ENCODE measurements at places on chromosomes 13 and 19. TPM values are rescaled to one million over a fixed set of nuclear protein-coding genes. Genes with fewer than 3 reads are reported as not detected.

DNA sequence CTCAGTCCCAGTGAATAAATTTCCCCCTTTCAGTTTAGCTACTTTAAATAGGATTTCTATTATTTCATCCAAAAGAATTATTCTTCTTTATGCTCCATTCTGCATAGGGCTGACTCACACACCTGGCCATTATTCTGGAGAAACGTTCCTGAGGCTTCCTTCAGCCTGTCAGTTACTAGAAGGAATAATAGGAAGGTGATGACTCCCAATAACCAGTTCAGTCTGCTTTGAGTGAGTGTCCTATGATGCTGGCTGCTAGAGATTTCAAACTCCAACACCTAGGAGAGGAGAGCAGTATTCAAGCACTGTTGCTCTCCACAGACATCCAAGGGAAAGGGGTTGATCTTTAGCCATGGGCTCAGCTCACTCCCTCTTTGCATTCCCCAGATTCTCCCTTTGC, 117.8 kb downstream of the KCTD12 start:
- no peak overlapping the region for H3K4me3 ChIP-seq
- no peaks in the 10 kb centered on the region for H3K4me1 ChIP-seq
- no peak for DNase-seq
- no peaks in the 10 kb centered on the region for H3K36me3 ChIP-seq
- no peak overlapping the region for H3K27ac ChIP-seq

DNA sequence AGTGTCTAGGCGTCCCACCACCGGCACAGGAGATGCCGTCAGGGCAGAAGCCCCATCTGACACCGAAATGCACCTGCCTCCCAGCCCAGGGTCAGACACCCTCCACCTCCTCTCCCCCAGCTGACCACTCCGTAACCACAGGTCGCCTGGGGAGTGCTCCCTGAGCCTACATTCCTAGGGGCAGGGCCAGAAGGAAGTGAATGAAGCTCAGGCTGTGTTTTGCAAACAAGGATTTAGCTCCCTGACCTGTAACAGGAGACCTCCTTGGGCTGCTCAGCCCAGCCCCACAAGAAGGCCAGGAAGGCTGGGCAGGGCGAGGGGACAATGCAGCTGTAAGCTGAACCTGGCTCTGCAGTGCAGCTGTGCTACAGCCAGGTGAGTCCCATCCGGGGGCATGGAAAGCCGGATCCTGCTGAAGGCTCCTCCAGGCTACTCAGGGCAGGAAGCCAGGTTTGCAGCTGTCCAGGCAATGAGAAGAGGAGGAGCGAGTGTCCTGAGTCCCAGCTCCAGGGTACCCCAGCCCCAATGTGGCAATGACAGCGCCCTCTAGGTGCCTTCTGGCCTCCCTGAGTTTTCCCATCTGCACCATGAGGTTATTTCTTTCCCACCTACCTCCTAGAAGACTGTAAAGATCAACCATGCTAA, 42.1 kb downstream of the RHPN2 start:
- no peaks in the 10 kb centered on the region for H3K4me1 ChIP-seq
- no peaks in the 10 kb centered on the region for H3K27me3 ChIP-seq
- DNase-seq = no peak
- H3K27ac ChIP-seq = no peak overlapping the region

DNA sequence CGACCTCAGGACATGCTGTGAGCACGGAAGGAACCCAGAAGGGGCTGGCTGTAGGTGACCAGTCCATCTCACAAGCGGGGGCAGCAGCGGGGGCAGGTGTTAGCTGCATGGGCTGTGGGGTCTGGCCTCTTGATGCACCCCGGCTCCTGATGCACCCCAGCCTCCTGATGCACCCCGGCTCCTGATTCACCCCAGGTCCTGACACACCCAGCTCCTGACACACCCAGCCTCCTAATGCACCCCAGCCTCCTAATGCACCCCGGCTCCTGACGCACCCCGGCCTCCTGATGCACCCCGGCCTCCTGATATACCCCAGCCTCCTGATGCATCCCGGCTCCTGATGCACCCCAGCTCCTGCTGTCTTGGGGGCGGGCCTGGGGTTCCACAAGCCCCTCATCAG, 7.4 kb downstream of the LSM7 start:
- peaks cover 9% of the 10 kb centered on the region for H3K4me1 ChIP-seq
- H3K4me3 ChIP-seq = no peak overlapping the region
- H3K27me3 ChIP-seq = no peaks in the 10 kb centered on the region
- peaks cover 7% of the 10 kb centered on the region for H3K36me3 ChIP-seq
- H3K27ac ChIP-seq = no peak overlapping the region

DNA sequence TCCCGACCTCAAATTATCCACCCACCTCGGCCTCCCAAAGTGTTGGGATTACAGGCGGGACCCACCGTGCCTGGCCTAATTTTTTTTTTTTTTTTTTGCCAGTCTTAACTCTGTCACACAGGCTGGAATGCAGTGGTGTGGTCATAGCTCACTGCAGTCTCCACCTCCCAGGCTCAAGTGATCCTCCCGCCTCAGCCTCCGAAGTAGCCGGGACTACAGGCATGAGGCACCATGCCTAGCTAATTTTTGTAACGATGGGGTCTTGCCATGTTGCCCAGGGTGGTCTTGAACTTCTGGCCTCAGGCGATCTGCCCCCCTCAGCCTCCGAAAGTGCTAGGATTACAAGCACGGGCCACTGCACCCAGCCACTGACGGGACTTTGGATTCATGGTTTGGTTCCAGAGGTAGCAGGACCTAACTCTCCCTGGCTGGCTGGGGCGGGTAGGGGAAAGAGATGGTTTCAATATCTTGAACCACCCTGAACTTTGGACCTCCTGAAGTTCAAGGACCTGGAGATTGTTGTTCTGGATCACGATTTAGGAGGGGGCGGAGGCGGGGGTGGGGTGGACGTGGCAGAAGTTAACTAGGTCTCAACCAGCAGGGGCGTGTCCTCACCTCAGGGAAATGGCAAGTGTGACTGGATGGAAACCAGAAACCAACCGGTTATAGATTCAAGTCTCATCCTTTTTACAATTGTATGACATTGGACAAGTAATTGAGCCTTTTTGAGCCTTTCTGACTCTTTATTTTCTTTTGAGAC, 40.8 kb downstream of the IER2 start:
- no peak for DNase-seq
- H3K4me1 ChIP-seq = peaks cover 31% of the 10 kb centered on the region
- no peak overlapping the region for H3K4me3 ChIP-seq
- H3K27ac ChIP-seq = peak overlapping the region; percentile 32

- peaks cover 13% of the 10 kb centered on the region for H3K36me3 ChIP-seq
- H3K4me3 ChIP-seq = no peak overlapping the region
- no peaks in the 10 kb centered on the region for H3K27me3 ChIP-seq
- no peak overlapping the region for H3K27ac ChIP-seq
These were observed 92.6 kb downstream of the MIPEP start for GRCh38 chr13:23796551-23796950.

DNA sequence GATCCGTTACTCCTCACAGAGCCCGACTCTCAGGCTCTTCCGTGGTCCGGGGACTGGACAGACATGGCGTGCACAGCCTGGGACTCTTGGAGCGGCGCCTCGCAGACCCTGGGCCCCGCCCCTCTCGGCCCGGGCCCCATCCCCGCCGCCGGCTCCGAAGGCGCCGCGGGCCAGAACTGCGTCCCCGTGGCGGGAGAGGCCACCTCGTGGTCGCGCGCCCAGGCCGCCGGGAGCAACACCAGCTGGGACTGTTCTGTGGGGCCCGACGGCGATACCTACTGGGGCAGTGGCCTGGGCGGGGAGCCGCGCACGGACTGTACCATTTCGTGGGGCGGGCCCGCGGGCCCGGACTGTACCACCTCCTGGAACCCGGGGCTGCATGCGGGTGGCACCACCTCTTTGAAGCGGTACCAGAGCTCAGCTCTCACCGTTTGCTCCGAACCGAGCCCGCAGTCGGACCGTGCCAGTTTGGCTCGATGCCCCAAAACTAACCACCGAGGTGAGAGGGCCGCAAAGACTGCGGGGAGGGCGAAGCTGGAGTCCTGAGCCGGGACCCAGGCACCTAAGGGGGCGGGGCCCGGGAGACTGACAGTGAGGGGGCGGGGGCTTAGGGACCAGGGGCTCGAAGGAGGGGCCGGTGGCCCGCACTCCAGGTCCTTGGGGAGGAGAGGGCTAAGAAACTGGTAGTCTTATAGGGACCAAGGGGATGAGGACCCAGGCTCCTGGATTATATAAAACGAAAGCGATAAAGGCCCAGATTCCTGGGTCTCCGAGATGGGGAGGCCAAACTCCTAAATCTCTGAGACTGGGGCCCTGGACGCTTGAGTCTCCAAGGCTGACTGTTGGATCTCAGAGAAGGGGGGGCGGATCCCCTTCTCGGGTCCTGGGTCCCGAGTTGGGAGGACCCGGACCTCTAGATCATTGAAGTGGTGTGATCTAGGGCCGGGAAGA, 2.0 kb downstream of the ETV2 start:
- no peaks in the 10 kb centered on the region for H3K27me3 ChIP-seq
- H3K36me3 ChIP-seq = no peaks in the 10 kb centered on the region
- peak overlapping the region; percentile 81 for H3K4me3 ChIP-seq
- peak; percentile 91 for DNase-seq
- H3K27ac ChIP-seq = peak overlapping the region; percentile 89

DNA sequence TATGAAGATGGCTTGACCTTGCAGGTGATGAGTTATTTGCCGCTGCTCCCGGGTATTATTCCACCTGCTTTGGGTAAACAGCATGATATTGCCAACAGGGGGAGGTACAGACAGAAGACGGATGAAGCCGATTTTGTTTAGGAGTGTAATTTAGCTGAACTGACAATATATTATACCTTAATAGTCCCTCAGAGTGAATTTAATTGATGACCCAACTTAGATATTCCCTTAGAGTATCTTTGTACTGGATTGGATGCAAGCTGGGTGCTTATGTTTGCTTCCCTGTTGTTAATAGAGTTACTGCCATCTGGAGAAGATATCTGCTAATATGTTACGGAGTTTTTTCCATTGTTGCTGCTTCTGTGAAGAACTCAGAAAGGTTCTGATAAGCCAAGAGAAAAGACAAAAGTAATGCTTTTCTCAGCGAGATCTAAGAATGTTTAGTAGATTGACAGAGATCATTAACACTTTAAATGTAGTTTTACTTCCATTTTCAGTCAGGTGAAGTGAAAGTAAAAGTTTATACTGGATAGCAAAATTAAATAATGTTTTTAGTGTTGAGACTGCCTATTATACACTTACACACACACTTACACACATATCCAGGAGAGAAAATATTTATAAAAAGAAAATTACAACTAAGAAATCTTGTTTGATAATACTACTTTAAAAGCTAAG, 2220.8 kb upstream of the PCDH20 start:
- no peak overlapping the region for H3K27ac ChIP-seq
- DNase-seq = no peak
- peak overlapping the region; percentile 50 for H3K4me3 ChIP-seq

Gene ZNF763
- total RNA-seq = 0.98 TPM

Gene LGALS4
- 1.4 TPM for total RNA-seq

All from activated CD8-positive, alpha-beta memory T cell treated with anti-CD3 and anti-CD28 coated beads, Interleukin-2, amount 10 ng/mL, durations not matched to agents 7 days and 5 days (primary cell).